ENCODE measurements at places on chromosomes 7 and 10. TPM values are rescaled to one million over a fixed set of nuclear protein-coding genes. Genes with fewer than 3 reads are reported as not detected.

OR2A7 gene
- not detected for total RNA-seq

SFTPA1 gene
- total RNA-seq, result not detected

CALCR gene
- total RNA-seq, result 0.14 TPM

ADARB2 gene
- total RNA-seq, result 0.14 TPM

UFSP1 gene
- 11.8 TPM for total RNA-seq

LRRC61 gene
- total RNA-seq, result 54.9 TPM
